Gastrocnemius medialis (tissue), 4 donors: ENCODE measurements at places on chromosomes 5 and 9. TPM values are rescaled to one million over a fixed set of nuclear protein-coding genes. Genes with fewer than 3 reads are reported as not detected.

GRCh38 chr5:154031937-154032489 is 6.7 kb downstream of the FAM114A2 start:
- no peak for DNase-seq

DNA sequence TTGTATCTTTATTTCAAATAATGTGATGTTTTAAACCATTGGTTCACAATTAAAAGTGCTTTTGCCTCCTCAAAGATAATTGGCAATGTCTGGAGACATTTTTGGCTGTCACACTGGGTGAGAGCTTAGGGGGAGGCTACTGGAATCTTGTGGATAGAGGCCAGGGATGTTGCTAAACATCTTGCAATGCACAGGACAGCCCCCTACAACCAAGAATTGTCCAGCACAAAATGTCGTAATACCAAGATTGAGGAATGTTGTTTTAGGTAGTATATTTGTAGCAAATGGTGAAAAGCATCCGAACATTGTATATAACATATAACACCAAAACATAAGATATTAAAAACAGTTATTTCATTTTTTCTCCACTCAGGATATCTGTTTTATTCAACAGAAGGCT is 99.8 kb downstream of the SLC44A1 start:
- no peak for DNase-seq

NR5A1 gene
- total RNA-seq, result not detected

GRCh38 chr9:123310551-123311249 is 42.3 kb upstream of the STRBP start:
- DNase-seq, result no peak

DNA sequence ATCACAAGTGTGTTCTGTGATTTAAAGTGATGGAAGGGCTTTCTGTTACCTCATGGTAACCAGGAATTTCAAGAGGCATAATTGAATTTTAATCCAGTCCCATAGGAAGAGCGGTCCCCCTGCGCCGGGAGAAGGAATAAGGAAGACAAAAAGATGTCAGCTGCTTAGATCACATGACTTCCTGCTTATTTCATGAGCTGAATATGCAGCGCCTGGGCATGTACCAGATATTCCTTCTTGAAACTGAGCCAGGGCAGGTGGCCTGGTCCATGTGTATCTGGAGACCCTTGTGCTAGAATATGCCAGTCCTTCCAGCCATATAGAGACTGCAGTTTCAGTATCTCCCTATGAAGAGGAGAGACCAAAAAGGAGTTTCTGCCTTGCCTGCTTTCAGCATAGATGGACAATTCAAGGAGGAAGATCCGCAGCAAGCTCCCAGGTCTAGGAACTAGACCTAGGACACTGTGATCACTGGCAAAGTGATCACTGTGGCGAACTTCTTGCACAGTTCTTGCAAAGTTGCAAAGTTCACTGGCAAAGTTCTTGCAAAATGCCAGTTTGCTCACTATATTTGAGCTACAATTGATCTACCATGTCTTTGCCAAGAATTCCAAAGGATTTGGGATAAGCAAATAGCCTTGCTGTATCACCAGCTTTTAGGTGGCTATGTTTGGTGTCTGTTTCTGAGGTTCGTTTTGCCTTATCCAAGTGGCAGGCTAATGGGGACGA is 102.9 kb upstream of the PHYKPL start:
- no peak for DNase-seq

- DNase-seq, result no peak
Measured at GRCh38 chr9:36772449-36773403, 200.0 kb downstream of the MELK start.
